Chondrocyte (in vitro differentiated cells): ENCODE measurements at places on chromosomes 7 and 10. TPM values are rescaled to one million over a fixed set of nuclear protein-coding genes. Genes with fewer than 3 reads are reported as not detected.

The PDE6C gene
- not detected in 3 replicates for total RNA-seq

The LRRC4 gene
- total RNA-seq: 0.23 to 0.94 TPM (median 0.32 TPM) in 3 replicates

The SLIT1 gene
- total RNA-seq: 0.17 TPM in 1 of 3 replicates, not detected in the others

The ZNF239 gene
- 4.2 to 5.6 TPM (median 4.6 TPM) in 3 replicates for total RNA-seq

The CACNA2D1 gene
- total RNA-seq: 28.6 to 32.9 TPM (median 31.3 TPM) in 3 replicates

The ACADSB gene
- total RNA-seq: 11.8 to 17.6 TPM (median 13.1 TPM) in 3 replicates

GRCh38 chr7:141397236-141398163 lies 153.7 kb upstream of the AGK start:
- DNase-seq: no peak
- no peaks in the 10 kb centered on the region for H3K4me1 ChIP-seq
- H3K36me3 ChIP-seq: no peaks in the 10 kb centered on the region
- H3K27me3 ChIP-seq: peaks cover 24% of the 10 kb centered on the region
- no peak overlapping the region for H3K27ac ChIP-seq

DNA sequence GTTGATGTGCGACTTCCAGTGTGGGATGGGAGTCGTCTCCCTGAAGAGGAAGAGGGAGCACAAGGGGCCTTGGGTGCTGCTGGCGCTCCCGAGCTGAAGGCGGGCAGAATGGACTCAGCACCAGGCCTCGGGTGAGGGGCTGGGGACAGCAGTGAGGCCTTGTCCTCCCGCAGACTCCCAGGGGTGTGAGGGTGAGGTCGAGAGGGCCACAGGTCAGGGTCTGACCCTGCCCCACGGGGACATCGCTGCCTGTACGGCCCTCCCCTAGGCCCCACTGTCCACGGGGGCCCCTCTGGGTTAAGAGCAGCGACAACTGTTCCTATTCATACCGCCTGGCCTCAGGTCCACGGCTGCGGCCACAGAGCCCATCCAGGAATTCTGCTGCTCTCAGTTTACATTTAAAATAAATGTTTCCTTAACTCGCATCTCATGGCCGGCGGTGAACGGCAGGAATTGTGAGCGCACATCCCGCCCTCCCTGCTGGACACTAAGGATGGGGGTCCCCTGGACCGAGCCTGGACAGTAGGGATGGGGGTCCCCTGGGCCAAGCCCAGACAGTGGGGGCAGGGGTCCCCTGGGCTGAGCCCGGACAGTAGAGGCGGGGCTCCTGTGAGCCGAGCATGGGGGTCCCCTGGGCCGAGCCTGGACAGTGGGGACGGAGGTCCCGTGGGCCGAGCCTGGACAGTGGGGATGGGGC lies 61.7 kb downstream of the PDGFA start:
- H3K4me1 ChIP-seq: peaks cover 38% of the 10 kb centered on the region
- no peak overlapping the region for H3K27ac ChIP-seq
- H3K4me3 ChIP-seq: no peak overlapping the region
- peak; percentile 88 for DNase-seq
- no peaks in the 10 kb centered on the region for H3K36me3 ChIP-seq

GRCh38 chr7:87475359-87476178 lies at the start of gene ABCB4:
Gene ABCB4 (minus strand): TSS chr7:87475680. CDS start chr7:87475465, 215 bp downstream.
- no peak within 1 kb of the TSS for H3K27ac ChIP-seq

- no peaks in the 10 kb centered on the region for H3K36me3 ChIP-seq
- peaks cover 17% of the 10 kb centered on the region for H3K27me3 ChIP-seq
- no peak overlapping the region for H3K4me3 ChIP-seq
- no peak overlapping the region for H3K27ac ChIP-seq
Measured at GRCh38 chr10:18159557-18159956, 19.3 kb downstream of the CACNB2 start.

DNA sequence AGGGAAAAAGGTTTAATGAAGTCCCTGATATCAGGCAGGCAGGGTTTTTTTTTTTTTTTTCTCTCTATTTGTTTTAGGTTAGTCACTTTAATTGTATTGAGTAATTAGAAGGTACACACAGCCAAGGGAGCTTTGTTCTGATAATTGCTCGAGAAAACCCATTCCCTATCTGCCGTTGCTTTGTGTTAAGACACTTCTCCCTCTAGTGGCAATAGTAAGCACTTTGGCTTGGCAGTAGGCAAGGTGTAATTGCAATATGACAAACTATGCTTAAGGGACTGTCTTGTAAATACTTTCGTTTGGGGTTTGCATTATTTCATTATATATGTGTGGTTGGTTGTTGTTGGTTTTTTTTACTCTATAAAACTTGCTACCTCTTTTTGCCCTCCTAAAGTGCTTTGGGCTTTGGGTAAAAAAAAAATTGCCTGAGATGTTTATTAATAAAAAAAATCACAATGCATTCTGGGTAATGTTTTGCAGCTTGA lies 113.4 kb downstream of the BTRC start:
- H3K4me1 ChIP-seq: peaks cover 16% of the 10 kb centered on the region
- no peak overlapping the region for H3K4me3 ChIP-seq
- no peaks in the 10 kb centered on the region for H3K27me3 ChIP-seq
- no peak for DNase-seq
- H3K27ac ChIP-seq: no peak overlapping the region

DNA sequence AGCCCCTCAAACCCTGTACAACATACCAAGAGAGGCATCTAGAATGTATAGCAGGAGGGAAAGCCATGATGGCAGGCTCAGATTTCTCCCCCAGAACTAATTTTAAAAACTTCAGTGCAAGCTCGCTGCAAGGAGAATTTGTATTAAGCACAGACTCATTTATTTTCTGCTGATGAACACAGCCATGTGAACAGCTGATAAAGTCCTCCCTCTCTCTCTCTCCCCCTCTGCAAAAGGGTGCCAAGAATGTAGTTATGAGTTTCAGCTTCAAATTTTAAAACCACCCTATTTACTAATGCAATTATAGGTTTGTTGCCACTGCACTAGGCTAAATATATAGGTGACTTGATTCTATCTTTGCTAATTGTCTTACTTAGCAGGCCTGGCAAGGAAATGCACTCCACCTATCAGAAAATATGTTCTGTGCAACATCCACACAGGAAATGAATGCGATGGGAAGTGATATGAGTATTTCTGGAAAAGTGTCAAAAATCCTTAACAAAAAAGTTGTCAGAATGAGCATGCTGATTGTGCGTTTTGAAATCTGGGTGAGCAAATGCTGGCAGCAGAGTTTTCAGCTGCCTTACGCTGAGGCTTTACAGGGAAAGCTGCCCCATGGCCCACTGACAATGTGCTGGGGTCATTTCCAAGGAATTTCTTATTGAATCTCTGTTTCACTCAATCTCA lies 43.4 kb upstream of the GHITM start:
- no peaks in the 10 kb centered on the region for H3K36me3 ChIP-seq
- H3K27ac ChIP-seq: no peak overlapping the region
- no peak for DNase-seq
- H3K4me1 ChIP-seq: peaks cover 6% of the 10 kb centered on the region
- no peak overlapping the region for H3K4me3 ChIP-seq
- peaks cover 2% of the 10 kb centered on the region for H3K27me3 ChIP-seq

GRCh38 chr10:2111965-2112364 lies 374.6 kb upstream of the ADARB2 start:
- H3K36me3 ChIP-seq: no peaks in the 10 kb centered on the region
- no peak overlapping the region for H3K4me3 ChIP-seq
- peaks cover 21% of the 10 kb centered on the region for H3K4me1 ChIP-seq
- no peaks in the 10 kb centered on the region for H3K27me3 ChIP-seq
- no peak for DNase-seq
- H3K27ac ChIP-seq: peak overlapping the region; percentile 77

GRCh38 chr10:120593693-120594092 lies 136.7 kb downstream of the PLPP4 start:
- H3K27ac ChIP-seq: no peak overlapping the region
- H3K4me3 ChIP-seq: no peak overlapping the region
- no peaks in the 10 kb centered on the region for H3K4me1 ChIP-seq
- no peaks in the 10 kb centered on the region for H3K36me3 ChIP-seq
- DNase-seq: no peak
